ENCODE measurements at places on chromosomes 6 and 20. TPM values are rescaled to one million over a fixed set of nuclear protein-coding genes. Genes with fewer than 3 reads are reported as not detected.

Gene CEP162
- 10.6 TPM for total RNA-seq

Gene NUP153
- total RNA-seq: 86.8 TPM

Gene MYCT1
- total RNA-seq: 3.3 TPM

Gene PEDS1
- total RNA-seq: 33.3 TPM

Gene BEND6
- 1.9 TPM for total RNA-seq

Gene TDRD6
- total RNA-seq: not detected

Gene GRM4
- total RNA-seq: 18.7 TPM

Gene HAO1
- total RNA-seq: not detected

Gene MCM8
- total RNA-seq: 31.9 TPM

Gene BMP6
- 2.1 TPM for total RNA-seq

Gene HDGFL1
- not detected for total RNA-seq

Gene SESN1
- 15.0 TPM for total RNA-seq

DNA sequence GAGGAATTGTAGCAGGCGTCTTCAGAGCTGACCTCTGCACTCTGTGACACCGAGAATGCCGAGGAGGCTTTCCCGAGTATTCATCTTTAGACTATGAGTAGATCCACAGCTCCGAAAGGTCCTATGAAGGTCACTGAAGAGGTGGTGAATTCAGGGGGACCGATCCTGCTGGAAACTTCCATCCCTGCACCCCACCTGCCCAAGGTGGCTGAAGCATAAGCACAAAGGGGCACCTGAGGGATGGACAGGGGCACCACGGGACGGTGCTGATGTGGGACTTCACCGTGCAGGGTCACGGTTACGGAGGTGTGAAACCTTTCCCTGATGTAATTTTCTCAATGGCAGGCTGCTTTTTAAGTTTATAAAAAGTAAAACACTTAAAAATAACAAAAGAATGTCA lies 24.4 kb downstream of the DIDO1 start:
- no peak for DNase-seq
- H3K27me3 ChIP-seq: no peaks in the 10 kb centered on the region
- H3K27ac ChIP-seq: no peak overlapping the region
- no peak overlapping the region for H3K4me3 ChIP-seq
- peaks cover 13% of the 10 kb centered on the region for H3K4me1 ChIP-seq
- H3K36me3 ChIP-seq: peaks cover 52% of the 10 kb centered on the region

DNA sequence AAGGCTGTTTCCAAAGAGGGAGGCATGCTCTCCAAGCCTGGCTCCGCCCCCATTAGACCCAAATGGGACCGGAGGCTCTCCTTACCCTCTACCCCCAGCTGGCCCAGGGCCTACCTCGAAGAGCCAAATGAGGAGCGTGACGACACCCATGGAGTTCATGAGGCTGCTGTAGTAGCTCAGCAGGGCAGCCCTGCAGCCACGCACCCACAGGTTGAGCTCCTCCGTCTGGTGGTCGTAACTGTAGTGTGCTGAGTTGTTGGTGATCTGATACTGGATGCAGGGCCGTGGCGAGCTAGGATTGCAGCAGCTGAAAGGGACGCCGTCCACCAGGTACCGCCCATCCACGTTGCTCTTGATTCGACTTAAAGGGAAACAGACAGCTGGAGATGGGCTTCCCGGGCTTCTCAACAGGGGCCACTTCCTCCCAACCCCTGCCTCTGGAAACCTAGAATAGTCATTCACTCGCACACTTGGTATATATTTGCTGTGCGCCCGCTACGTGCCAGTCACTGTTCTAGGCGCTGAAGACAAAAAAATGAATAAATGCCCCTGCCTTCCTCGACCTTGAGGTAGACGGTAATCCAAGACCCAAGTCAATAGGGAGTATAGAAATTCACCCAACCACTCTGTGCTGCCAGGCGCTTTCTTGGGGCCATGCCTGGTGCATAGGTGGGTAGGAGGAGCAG lies 18.0 kb downstream of the PRPH2 start:
- no peak for DNase-seq
- no peaks in the 10 kb centered on the region for H3K4me1 ChIP-seq
- H3K27ac ChIP-seq: no peak overlapping the region
- no peaks in the 10 kb centered on the region for H3K27me3 ChIP-seq
- no peak overlapping the region for H3K4me3 ChIP-seq

DNA sequence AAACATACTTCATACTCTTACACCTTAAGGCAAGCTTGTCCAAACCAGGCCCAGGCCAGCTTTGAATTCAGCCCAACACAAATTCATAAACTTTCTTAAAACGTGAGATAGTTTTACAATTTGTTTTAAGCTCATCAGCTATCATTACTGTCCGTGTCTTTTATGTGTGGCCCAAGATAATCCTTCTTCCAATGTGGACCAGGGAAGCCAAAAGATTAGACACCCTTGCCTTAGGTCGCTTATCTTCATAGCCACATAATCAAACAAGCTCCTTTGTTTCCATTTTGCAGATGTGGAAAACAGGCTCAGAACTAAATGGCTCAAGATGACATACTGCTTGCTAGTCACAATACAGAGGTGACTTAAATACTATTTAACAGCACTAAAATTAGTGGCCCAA lies 6.0 kb downstream of the SALL4 start:
- H3K27ac ChIP-seq: no peak overlapping the region
- DNase-seq: no peak
- peak overlapping the region; percentile 99 for H3K4me3 ChIP-seq
- H3K36me3 ChIP-seq: peaks cover 9% of the 10 kb centered on the region
- no peaks in the 10 kb centered on the region for H3K27me3 ChIP-seq

GRCh38 chr6:95279616-95280015 lies 297.7 kb upstream of the MANEA start:
- H3K27ac ChIP-seq: no peak overlapping the region
- no peaks in the 10 kb centered on the region for H3K27me3 ChIP-seq
- DNase-seq: no peak
- no peak overlapping the region for H3K4me3 ChIP-seq

- no peak overlapping the region for H3K4me3 ChIP-seq
- DNase-seq: no peak
- H3K27me3 ChIP-seq: no peaks in the 10 kb centered on the region
- no peaks in the 10 kb centered on the region for H3K36me3 ChIP-seq
Observed at GRCh38 chr6:146587459-146587858, 11.3 kb upstream of the ADGB start.

- no peak overlapping the region for H3K27ac ChIP-seq
- H3K4me3 ChIP-seq: peak overlapping the region; percentile 16
- H3K27me3 ChIP-seq: peaks cover 85% of the 10 kb centered on the region
- no peak for DNase-seq
Observed at GRCh38 chr6:50724381-50725124, 11.2 kb downstream of the TFAP2D start.

DNA sequence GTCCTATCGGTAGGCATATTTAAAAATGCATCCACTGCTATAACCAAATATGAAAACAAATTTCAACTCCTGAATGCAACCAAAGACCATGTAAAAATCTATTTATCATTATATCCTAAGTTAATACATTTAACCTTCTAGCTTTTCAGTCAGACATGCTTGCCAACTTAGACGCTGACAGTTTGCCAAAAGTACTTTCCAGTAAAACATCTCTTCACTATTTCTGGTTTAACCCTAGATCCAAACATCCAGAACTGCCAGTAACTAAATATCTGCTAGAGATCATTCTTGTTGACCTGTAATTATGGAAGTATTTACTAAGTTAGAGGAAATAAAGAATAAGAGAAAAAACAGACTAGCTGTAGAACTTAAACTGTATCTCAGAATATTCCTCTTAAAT lies 210.2 kb upstream of the THEMIS start:
- no peak overlapping the region for H3K4me3 ChIP-seq
- DNase-seq: no peak
- no peak overlapping the region for H3K27ac ChIP-seq
- no peaks in the 10 kb centered on the region for H3K27me3 ChIP-seq
- H3K4me1 ChIP-seq: no peaks in the 10 kb centered on the region

GRCh38 chr6:71982389-71982788 lies 96.0 kb downstream of the RIMS1 start:
- no peak for DNase-seq
- no peaks in the 10 kb centered on the region for H3K4me1 ChIP-seq
- H3K36me3 ChIP-seq: no peaks in the 10 kb centered on the region
- H3K4me3 ChIP-seq: no peak overlapping the region
- H3K27me3 ChIP-seq: no peaks in the 10 kb centered on the region

GRCh38 chr6:166904101-166904746 lies 52.1 kb downstream of the RNASET2 start:
- H3K27ac ChIP-seq: no peak overlapping the region
- no peaks in the 10 kb centered on the region for H3K36me3 ChIP-seq
- H3K4me1 ChIP-seq: no peaks in the 10 kb centered on the region
- no peaks in the 10 kb centered on the region for H3K27me3 ChIP-seq
- DNase-seq: no peak

- H3K4me1 ChIP-seq: no peaks in the 10 kb centered on the region
- no peaks in the 10 kb centered on the region for H3K27me3 ChIP-seq
- H3K4me3 ChIP-seq: no peak overlapping the region
- H3K27ac ChIP-seq: no peak overlapping the region
- no peaks in the 10 kb centered on the region for H3K36me3 ChIP-seq
Observed at GRCh38 chr20:19808498-19808897, 50.4 kb downstream of the RIN2 start.

GRCh38 chr20:35891375-35891774 lies 62.9 kb downstream of the SCAND1 start:
- no peaks in the 10 kb centered on the region for H3K36me3 ChIP-seq
- H3K4me1 ChIP-seq: no peaks in the 10 kb centered on the region
- H3K4me3 ChIP-seq: no peak overlapping the region
- H3K27ac ChIP-seq: no peak overlapping the region

DNA sequence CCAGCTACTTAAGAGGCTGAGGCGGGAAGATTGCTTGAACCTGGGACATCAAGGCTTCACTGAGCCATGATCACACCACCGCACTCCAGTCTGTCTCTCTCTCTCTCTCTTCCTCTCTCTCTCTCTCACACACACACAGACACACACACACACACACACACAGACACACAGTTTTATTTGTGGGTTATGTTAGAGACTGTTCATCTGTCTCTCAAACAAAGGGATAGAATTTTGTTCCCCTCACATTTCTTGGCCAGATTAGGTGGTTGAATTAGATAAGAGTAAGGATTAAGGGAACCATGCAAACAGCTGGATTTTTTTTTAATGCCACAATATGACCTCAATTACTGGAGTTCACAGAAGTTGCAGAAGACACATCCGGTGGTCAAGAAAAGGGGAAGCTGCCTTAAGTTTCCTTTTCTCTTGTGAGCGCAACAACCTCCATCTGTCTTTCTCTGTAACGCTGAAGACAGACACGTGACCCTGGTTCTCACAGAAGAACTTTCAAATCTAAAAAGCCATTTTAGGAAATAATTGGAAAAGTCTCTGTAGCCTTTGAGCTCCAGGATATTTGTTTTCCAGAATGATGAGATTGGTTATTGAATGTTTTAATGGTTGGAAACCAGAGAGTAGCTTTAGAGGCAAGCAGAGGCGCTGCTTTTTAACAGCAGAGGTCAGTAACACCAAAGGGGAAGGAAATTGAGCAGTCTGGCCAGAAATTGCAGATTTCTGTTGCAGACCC lies 32.9 kb upstream of the LGSN start:
- H3K27ac ChIP-seq: no peak overlapping the region
- H3K4me3 ChIP-seq: no peak overlapping the region
- no peak for DNase-seq
- no peaks in the 10 kb centered on the region for H3K27me3 ChIP-seq
- H3K36me3 ChIP-seq: no peaks in the 10 kb centered on the region
- H3K4me1 ChIP-seq: no peaks in the 10 kb centered on the region

GRCh38 chr6:157244175-157244574 lies 79.1 kb downstream of the TMEM242 start:
- no peaks in the 10 kb centered on the region for H3K27me3 ChIP-seq
- H3K4me1 ChIP-seq: no peaks in the 10 kb centered on the region
- H3K27ac ChIP-seq: no peak overlapping the region
- H3K4me3 ChIP-seq: no peak overlapping the region
- no peak for DNase-seq
- no peaks in the 10 kb centered on the region for H3K36me3 ChIP-seq

GRCh38 chr6:151723152-151723551 lies 84.3 kb upstream of the ESR1 start:
- no peak for DNase-seq
- H3K27me3 ChIP-seq: no peaks in the 10 kb centered on the region
- H3K4me3 ChIP-seq: no peak overlapping the region
- no peak overlapping the region for H3K27ac ChIP-seq

DNA sequence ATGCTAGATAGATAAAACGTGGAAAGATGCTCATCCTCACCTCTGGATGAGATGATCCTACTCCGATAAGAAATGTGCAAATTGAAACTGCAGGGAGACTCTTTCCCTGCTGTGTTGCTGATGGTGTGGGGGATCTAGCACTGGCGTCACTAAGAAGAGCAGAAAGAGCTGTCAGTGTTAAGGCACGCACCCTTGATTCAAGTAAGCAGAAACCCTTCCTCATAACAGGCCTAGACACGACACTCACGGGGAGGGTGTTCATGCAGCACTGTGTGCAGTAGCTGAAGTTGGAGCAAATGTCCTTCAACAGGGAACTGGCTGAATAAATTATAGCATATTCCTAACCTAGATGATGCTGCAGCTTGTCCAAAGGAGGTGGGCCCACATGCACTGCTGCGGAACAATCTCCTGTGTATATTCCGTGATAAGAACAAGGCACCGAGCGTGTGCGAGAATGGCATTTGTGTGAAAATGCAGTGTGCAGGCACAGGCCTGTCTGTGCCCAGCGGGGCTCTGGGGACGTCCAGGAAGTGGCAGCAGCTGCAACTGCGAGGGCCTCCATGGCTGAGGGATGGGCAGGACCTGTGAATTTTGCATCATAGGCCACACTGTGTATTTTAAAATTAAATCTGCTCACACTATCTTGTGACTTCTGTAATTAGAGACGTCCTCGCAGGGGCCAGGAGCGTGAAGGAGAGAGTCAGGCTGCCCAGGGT lies 64.0 kb downstream of the TCP11 start:
- no peak for DNase-seq
- no peaks in the 10 kb centered on the region for H3K4me1 ChIP-seq
- no peaks in the 10 kb centered on the region for H3K27me3 ChIP-seq
- H3K36me3 ChIP-seq: peaks cover 9% of the 10 kb centered on the region

DNA sequence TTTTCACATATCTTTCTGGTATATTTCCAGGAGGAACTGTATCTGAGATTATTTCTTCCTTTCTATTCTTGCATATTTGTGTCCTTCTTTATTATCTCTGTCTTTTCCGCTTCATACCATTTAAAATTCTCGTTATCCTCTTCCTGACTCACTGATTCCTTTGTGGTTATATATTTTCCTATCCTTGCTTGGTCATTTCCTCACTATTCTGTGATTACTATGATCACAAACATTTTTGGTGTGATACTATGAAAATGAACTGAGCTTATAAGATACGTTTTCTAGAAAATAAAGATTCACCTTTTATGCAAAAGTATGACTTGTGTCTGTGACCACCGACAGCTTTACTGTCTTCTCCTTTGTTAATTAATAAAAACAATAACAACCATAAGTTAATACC lies 26.5 kb upstream of the MYCT1 start:
- H3K36me3 ChIP-seq: no peaks in the 10 kb centered on the region
- H3K4me1 ChIP-seq: no peaks in the 10 kb centered on the region
- H3K27ac ChIP-seq: no peak overlapping the region
- no peak for DNase-seq

GRCh38 chr20:31474758-31475427 lies at the start of the genes DEFB124 and REM1:
TSS of gene DEFB124 (minus strand) at chr20:31475127. CDS start at chr20:31473013, 2,114 bp downstream.
TSS of gene REM1 (plus strand) at chr20:31475288. CDS start at chr20:31476446, 1,158 bp downstream.
- H3K27ac ChIP-seq: no peak within 1 kb of the TSS
- no peak within 1 kb of the TSS for H3K4me3 ChIP-seq
- H3K36me3 ChIP-seq: no peaks in the 10 kb centered on the region
- no peaks in the 10 kb centered on the region for H3K4me1 ChIP-seq
- DNase-seq: no peak

GRCh38 chr20:21608777-21609176 lies 94.9 kb upstream of the NKX2-2 start:
- H3K36me3 ChIP-seq: no peaks in the 10 kb centered on the region
- no peaks in the 10 kb centered on the region for H3K27me3 ChIP-seq
- H3K4me3 ChIP-seq: no peak overlapping the region
- no peak overlapping the region for H3K27ac ChIP-seq
- no peak for DNase-seq

- H3K27ac ChIP-seq: no peak overlapping the region
- H3K4me3 ChIP-seq: no peak overlapping the region
- H3K27me3 ChIP-seq: peaks cover 2% of the 10 kb centered on the region
- no peaks in the 10 kb centered on the region for H3K36me3 ChIP-seq
Observed at GRCh38 chr20:58184063-58184462, 44.4 kb downstream of the ANKRD60 start.
